ENCODE measurements at places on chromosomes 1 and 21.

DNA sequence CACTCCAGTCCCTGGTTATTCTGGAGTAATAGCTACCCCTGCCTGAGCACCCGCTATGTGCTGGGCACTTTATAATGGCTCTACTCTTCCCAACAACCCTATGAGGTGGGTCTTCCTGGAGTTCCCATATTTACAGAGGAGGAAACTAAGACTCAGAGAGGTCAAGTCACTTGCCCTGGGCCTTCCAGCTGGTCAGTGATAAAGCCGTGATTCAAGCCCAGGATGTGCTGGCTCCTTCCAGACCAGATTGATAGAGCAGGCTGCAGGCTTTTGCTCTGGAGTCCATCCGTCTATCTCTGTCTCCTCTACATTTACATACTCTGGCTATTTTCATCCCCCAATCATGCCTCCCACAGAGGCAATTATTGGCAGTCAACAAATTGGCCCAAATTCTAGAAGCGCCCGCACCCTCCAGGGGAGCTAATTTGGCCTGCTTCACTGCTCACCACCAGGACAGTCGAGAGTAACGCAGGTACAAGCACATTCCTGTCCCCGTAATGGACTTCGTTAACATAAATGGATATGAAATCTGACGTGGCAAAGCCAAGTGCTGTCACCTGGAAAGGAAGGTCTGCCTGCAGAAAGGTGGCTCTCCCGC is 39.8 kb upstream of the SELENON start:
- no peak for DNase-seq

DNA sequence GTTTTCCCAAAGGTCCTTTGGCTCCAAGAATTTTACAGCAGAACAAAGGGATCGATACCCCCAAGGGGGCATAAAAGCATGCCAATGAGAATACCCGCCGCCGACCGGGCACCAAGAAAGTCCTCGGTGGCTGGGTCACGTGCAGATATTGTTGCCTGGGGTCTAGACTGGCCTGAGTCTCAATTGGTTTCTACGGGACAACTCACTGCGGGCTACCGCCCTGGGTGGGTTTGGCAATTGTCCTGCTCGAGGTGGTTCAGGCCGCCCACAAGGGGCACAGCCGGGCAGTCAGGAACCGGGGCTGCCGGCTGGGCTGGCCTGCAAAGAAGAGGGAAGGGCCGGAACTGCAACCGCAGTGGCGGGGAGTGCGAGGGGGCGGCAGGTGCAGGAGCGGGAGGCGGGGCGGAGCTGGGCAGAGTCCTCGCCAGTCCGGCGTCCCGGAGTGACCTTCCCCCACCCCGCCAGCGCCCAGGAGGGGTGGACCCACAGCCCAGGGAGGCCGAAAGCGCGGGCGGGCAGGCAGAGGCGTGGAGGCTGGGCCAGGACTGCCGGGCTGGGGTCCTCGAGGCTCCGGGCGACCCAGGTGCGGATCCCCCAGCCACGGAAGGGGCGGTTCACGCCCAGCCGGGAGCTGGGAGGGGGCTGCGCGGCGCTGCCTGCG is 926 bp upstream of the ATP1B1 start:
- no peak for DNase-seq

DNA sequence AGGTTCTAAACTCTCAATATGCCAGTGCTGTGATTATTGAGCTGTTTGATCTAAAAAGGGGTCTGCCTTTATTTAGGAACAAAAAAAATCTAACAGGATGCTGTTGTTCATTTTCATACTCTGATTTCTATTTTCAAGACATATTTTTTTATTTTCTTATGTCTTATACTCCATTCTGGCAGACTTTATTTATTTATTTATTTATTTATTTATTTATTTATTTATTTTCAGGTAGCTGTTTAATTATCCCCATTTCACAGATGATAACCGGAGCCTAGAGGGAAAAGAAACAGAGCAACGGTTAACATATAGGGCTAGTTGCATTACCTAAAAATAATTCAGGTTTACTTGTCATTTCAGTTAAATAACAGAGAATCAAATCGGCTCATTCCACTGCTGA is 174.4 kb downstream of the CENPF start:
- DNase-seq = no peak

DNA sequence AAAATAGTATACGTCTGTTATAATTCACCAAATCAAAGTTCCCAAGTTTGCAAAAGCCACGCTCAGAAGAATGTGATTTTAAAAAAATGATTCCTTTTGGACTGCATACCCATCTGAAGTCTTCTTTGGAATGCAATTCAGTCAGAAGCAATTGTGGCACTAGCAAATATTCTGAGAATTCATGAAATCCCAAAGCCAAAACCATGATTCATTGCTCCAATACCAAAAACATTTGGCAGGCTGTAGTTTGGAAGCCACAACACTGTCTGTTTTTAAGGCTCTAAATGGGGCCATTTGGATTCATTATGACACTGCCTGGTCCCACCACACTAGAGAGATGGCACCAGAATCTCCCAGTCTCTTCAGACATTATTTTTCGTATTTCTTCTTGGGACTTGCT is 21.8 kb upstream of the LRRC53 start:
- no peak for DNase-seq

GRCh38 chr21:24163539-24163938 is 1443.7 kb downstream of the MRPL39 start:
- DNase-seq = no peak

- DNase-seq = no peak
Measured at GRCh38 chr1:11285883-11286734, 13.1 kb downstream of the UBIAD1 start.

DNA sequence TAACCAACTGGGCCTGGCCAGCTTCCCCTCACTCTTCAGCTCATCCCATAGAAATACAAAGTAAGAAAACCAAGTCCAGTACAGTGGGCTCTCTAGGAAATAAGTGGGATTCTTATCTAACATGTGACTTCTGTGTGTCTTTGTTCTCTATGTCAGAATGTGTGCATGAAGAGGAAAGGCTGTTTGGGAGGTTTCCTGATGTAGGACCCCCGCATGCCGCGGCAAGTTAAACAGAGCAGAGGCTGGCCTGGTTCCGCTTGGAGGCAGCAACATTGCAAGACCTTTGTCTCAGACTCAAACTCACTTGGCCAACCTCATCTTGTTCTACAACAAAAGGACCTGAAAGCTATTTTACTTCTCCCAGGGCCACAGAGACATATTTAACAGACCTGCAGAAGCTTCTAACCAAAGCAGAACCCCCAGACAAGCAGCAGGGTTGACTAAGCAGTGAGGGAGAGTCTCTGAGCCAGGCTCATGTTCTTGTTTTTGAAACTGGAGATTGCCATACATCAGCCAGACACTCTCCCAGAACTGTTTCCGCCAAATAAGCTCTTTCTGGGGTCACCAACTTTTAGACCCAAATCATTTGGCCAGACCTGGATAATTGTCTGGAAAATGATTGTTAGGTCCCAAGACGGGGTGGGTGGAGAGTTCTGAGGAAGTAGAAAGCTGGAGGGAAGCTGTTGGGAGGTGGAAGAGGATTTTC is 6.2 kb downstream of the MTARC2 start:
- no peak for DNase-seq

Measured in vagina (tissue), 2 donors.